ENCODE measurements at places on chromosomes 4 and X.

DNA sequence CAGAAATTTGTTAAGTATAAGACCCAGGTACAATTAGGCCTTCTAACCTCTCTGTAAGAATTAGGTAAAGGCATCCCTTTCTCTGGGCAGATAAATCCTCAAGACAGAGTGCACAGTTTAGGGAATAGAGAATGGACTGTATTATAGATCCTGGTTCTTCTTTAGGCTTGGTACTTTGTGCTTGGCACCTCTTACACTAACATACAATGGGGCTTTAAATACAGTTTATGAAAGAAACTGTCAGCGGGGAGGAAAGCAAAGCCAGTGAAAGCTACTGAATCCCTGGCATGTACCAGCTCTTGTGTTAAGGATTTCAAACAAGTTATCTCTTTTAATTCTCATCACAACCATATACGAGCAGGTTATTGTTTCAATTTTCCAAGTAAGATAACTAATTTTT lies 1350.0 kb downstream of the ADGRL3 start:
- no peak for DNase-seq

DNA sequence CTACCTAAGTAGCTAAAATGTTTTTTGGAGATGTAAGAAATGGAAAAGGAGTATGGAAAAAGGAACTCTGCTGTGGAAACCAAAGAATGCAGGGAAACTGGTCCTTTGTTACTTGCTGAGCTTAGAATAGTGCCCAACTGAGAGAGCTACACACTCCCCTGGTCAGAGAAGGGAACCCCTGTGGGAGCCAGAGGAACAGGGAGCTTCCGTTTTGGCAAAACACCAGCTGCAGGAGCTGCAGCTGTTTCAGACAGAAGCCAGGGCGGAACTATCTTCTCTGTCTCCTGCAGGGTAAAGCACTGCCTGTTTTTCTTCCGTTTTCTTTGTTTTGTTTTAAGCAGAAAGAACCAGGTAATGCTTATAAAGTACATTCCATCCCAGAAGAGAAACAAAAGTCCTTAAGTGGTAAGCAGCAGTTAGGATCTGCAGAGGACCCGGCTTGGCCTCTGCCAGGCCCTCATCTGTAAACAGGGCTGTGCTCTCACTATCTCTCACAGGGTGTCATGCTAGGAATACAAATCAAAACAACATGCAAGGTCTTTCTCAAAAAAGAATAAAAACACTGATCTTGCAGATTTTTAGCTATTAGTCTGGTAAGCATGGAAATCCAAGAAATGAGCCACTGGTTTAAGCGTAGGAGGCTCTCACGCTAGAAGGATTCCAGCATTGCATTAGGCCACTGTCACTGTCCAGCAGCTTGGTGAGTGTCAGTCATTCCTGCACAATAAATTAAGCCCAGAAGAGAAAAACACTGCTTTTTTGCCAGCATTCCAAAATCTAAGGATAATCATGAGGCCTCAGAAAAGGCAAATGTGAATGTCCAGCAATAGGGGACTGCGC lies 76.1 kb downstream of the CHST7 start:
- peak; percentile 15 for DNase-seq

GRCh38 chr4:183806341-183806740 lies 98.8 kb upstream of the STOX2 start:
- no peak for DNase-seq

- DNase-seq, result no peak
Measured at GRCh38 chrX:118761939-118762707, 34.7 kb downstream of the IL13RA1 start.

DNA sequence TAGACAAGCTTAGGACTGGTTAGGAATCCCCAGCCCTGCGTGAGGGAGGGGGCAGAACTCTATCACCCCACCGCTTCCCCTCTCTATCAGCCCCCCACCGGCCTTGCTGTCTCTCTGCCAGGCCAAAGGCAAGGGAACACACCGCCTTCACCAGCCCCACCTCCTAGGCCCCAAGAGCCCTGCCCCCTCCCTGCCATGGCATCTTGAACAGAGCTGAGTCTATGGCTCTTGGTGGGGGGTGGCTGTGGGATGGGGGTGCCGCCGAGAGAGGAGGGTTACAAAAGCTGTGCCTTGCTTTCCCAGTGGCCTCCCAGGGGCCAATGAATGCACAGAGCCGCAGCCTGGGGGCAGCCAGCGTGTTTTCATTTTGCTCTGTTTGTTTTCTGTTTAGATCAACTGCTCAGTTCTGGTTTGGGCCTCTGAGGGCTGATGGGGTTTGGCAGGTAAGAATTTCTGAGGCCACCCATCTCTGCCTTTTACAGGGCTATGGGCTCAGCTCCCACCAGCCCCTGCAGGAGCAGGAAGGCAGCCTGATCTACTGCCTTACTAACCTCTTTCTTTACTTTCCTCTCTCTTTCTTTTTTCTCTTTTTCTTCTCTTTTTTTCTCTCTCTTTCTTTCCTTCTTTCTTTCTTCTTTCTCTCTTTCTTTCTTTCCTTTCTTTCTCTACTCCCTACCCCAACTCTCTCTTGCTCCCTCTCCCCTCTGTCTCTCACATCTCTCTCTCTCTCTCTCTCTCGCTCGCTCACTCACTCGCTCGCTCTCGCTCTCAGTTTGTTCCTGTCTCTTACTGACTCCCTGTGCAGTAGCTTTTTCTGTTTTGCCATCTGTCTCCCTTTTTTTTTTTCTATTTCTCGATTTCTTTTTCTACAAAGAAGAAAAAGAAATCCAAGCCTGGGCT lies 128.3 kb downstream of the PJA1 start:
- peak; percentile 59 for DNase-seq

DNA sequence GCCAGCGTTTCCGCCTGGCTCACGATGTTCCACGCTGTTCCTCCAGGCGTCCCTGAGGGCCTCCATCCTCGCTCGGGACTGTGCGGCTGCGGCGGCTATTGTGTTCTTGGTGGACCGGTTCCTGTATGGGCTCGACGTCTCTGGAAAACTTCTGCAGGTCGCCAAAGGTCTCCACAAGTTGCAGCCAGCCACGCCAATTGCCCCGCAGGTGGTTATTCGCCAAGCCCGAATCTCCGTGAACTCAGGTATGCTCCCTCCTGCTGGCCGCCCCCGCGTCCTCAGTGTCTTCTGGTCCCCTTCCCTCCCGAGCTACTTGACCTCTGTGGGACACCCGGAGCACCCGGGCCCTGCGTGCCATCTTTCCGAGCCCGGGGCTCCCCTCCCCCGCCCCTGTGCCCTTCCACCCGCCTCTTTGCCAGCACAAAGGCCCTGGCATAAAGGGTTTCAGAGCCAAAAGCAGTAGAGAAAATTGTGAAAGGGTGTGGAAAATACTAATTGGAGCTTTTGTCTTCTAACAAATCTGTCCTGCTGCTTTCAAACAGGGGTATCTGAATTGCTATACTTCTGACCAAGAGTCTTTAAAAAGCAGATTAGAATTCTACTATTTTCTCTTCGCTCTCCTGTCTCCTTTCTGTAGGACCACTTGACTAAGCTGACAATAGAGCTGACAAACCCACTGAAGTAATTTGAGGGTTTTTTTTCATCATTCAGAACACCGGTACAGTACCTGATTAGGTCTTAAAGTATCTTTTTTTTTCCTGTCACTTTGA lies 104.0 kb downstream of the NEUROG2 start:
- DNase-seq, result no peak

DNA sequence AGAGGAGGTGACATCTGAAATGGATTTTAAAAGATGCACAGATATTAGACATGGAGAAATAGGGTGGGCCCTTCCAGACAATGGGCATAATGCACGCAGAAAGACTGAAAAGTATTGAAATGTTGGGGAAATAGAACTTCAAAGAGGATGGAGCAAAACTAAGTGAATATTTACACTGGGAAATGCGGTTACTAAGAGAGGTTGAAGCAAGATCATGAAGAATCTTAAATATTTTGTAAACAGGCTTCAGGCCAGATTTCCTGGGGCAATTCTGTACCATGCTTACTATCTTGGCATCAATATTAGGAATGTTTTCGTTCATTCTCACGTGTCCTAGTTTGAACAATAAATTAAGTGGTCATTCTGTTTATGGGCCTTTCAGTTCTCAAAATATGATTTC lies 216.3 kb downstream of the ADAMTS3 start:
- no peak for DNase-seq

DNA sequence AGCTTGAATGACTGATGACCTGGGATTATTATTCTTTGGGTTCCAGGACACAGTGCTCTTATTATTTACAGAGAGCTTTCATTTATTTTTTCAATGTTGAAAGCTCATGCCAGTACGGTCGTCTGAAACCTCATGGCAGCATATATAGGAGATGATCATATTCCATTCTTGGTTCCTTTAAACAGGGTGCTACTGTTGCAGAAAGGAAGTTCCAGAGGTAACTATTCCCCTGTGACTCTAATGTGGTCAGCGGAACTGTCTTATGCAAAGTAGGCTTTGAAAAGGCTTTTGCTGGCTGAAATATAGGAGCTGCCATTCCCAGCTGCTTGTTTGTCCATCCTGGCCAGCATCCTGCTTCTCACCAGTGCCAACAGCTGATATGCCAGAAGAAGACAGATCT lies 208.3 kb upstream of the LEF1 start:
- no peak for DNase-seq

DNA sequence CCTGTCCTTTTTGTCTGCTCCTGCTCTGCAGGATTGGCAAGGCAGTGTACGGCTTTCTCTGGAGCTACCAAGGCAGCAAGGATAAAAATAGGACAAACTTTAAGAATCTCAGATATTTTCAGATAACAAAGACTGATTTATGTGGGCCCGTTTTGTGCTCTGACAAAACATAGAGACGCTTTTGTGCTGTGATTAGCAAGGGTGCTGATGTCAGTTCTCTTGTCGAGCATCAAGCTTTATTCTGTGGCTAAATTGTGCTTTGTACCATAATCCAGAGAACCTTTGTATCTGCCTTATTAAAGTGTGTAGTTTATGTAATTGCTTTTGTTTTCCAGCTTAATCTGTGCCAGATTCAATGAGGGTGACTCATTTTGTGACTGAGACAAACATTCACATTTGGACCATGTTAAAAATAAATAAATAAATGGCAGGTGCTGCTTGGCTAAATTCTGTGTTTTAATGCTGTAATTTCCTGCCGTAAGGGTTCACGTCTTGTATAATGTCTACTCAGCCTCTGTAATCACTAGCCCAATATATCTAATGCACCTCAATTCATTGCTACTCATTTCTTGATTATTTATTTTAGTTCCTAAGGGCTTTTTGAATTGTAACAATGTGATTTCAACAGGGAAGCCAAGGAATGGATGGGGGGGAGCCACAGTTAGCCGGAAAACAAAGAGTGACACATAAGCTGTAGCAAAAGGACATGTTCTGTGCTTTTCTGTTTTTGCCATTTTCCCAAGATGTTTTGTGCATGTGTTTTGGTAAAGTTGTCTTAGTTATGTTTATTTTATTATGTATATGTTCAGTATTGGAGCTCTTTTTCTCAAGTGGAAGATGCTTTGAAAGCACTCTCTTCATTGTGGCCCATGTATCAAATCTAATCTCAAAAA lies 75.1 kb downstream of the GAB1 start:
- no peak for DNase-seq

- DNase-seq, result no peak
Measured at GRCh38 chr4:98491899-98492559, 166.4 kb downstream of the TSPAN5 start.

- no peak for DNase-seq
Measured at GRCh38 chr4:113832803-113833202, 71.3 kb upstream of the CAMK2D start.

GRCh38 chrX:143988356-143988755 lies 104.5 kb downstream of the UBE2NL start:
- DNase-seq, result no peak

- no peak for DNase-seq
Measured at GRCh38 chr4:101911616-101912015, 121.1 kb downstream of the BANK1 start.

DNA sequence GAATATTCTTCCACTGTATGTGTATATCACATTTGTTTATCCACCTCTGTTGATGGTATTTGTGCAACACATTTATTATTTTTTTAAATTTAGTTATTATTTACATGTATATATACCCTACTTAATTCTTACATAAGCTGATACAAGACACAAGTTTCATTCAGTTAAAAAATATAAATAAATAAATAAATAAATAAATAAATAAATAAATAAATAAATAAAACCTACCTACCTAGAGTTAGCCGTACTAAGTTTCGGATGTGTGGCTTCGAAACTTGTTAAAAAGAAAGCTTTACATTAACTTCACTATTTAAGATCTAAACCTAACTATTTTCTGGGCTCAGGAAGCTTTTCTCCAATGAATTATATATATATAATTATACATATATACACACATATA lies 23.3 kb upstream of the REPS2 start:
- DNase-seq, result no peak

DNA sequence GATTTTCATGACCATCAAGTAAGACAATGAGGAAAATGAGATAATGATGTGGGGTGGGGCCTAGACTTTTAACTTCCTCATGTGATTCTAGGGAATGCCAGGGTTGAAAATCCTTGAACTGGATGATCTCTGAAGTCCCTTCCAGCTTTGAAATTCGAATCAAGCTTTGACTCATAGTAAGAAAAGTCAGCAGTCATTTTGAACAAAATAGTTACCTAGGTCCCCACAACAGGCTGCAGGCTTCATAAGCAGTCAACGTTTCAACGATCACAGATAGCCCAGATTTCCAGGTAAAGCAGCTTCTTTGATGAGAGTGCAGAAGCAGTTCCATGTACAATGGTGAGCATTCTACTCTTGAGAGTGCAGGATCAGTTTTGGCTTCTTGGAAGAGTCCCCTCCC lies 93.7 kb downstream of the GRIA3 start:
- no peak for DNase-seq

DNA sequence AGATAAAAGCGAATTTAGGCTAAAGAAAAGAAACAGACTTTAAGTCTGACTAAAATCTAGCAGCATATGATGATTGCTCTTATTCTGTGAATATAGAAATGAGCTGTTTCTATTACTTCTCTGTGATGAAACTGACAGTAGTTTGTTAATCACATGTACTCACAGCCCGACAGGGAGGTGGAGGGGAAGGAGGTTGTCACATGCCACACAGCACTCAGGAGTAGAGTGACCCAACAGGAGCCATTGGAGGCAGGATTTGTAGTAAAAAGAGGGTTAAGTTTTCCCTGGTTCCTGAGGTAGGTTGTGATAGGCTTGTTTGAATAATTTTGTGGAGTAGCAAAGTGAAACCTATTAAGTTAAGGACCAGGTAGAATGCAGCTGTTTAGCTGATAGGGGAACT lies 495.9 kb downstream of the CENPC start:
- no peak for DNase-seq

GRCh38 chr4:126124818-126125217 lies 810.1 kb downstream of the FAT4 start:
- no peak for DNase-seq

DNA sequence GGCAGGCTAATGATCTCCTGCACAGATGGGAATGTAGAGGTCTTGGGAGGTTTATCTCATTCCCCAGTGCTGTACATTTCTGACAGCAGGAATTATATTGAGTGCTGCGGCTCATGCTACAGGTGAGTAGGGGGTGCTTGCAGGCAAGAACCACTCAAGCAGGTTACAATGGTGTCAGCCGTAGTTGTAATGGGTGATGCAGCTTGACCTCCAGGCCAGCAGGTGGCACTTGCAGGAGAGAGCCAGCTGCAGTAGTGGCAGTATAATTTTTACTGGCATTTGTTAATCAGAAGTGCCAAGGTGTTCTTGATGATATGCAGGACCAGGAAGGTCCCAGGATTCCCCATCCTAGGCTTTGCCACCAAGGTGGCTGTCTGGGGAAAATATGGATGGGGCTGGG lies 759.6 kb upstream of the NDST4 start:
- no peak for DNase-seq

All from NCI-H2171 treated with DMSO at 0.1 percent for 48 hours (cell line).